Colonic mucosa (tissue), 4 donors: ENCODE measurements at places on chromosomes 7 and 10. TPM values are rescaled to one million over a fixed set of nuclear protein-coding genes. Genes with fewer than 3 reads are reported as not detected.

Gene TAS2R41
- not detected for total RNA-seq

Gene JCAD
- total RNA-seq: 23.5 TPM

Gene PRTFDC1
- 8.1 TPM for total RNA-seq

Gene GARIN1A
- total RNA-seq: 0.89 TPM

Gene ZNF853
- 2.2 TPM for total RNA-seq

GRCh38 chr10:520402-520787 is 169.1 kb downstream of the DIP2C start:
- no peak for DNase-seq

GRCh38 chr10:15789793-15790525 is 70.2 kb upstream of the ITGA8 start:
- DNase-seq: no peak

DNA sequence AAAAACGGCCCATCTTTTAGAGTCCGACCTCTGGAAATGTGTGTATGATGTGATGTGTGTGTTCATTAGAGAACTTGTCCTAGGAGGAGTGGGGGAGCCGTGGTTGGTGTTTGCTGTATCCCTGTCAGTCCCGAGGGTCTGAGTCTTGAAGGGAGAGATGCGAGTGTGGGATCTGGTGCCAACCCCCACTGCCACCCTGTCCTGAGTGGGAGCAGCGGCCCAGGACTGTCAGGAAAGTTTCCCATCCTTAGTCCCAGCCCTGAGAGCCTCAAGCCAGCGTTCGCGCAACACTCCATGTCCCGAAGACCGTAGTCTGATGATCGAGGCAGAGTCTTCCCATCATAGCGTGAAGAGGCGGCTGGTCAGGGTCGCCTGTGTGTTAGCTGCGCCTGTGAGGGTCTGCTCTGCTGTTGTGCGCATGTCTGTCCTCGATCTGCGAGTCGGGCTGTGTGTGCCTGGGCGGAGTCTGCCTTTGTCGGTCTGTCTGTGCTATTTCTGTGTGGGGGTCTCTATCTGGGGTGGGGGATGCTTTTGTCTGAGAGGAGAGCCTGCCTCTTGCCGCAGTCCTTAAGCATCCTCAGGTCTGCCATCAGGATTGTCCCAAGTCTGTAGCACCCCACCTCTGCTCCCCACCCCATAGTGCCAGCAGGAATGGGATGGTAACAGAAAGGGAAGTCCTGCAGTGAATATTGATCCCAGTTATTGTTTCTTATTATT is 514 bp upstream of the CHAT start:
- no peak for DNase-seq

GRCh38 chr10:80458263-80458625 is 4.1 kb downstream of the TSPAN14 start:
- no peak for DNase-seq

GRCh38 chr7:120867932-120868331 is 10.0 kb upstream of the TSPAN12 start:
- DNase-seq: no peak

GRCh38 chr10:23826421-23826820 is 382.5 kb upstream of the KIAA1217 start:
- no peak for DNase-seq

- DNase-seq: no peak
These were observed 220.5 kb downstream of the DNAJB6 start for GRCh38 chr7:157557263-157557662.

- DNase-seq: no peak
These were observed 350.3 kb downstream of the GALNT17 start for GRCh38 chr7:71482284-71482683.

- no peak for DNase-seq
These were observed 28.4 kb upstream of the ITGA8 start for GRCh38 chr10:15748126-15748525.

DNA sequence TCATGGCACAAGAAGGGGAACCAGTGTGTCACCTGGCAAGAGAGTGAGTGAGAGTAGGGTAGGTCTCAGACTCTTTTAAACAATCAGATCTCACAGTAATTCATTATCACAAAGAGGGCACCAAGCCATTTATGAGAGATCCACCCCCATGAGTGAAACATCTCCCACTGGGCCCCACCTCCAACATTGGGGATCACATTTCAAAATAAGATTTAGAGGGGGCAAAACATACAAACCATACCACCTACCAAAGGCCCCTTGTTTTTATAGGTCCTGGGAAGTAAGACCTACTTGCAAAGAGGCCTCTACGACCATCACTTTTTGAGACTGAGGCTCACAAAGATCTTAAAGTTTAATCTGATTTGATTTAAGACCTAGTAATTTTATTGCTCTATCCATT is 134.9 kb downstream of the NRCAM start:
- DNase-seq: no peak

- DNase-seq: no peak
These were observed 129.6 kb downstream of the TNS3 start for GRCh38 chr7:47452295-47452694.

DNA sequence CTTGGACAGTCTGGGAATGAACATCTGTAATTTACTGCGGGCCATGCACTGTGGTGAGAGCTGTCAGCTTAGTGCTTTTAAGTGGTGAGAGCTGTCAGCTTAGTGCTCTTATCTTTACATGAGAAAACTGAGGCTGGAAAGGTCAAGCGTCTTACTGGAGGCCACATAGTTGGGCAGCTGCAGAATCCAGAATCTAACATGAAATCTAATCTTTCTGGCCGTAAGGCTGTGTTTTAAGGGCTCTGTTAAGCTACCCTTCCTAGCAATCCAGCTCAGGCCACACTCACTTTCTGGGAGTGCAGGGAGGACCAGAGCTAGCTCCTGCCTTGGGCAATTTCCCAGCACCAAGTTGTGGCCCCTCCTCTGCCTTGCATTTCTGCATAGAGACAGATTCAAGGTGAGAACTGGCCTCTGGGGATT is 70.2 kb downstream of the SORCS3 start:
- no peak for DNase-seq

- DNase-seq: no peak
These were observed 312.0 kb downstream of the RNLS start for GRCh38 chr10:88270871-88271713.

DNA sequence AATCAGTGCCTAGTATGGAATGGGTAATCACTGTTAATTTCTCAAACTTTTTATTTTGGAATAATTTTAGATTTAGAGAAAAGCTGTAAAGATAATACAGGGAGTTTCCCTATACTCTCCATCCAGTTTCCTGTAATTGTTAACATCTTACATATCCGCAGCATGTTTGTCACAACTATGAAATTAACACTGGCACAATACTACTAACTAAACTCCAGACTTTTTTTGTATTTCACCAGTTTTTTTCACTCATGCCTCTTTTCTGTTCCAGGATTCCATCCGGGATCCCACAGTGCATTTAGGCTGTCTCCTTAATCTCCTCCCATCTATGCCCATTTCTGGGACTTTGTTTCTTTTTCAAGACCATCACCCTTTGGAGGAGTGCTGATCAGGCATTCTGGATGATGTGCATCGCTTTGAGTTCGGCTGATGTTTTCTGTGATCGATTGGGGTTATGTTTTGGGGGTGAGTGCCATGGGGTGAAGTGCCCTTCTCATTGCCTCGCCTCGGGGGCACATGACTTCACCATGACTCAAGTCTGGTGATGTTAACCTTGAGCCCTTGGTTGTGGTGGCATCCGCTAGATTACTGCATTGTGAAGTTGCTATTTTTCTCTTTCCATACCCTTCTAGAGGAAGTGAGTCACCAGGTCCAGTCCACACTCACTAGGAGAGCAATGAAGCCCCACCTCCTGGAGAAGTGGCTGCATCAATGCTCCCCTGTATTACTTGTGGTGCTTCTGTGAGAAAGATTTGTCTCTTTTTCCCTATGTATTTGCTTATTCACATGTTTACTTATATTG is 43.9 kb upstream of the GRB10 start:
- peak; percentile 3 for DNase-seq

- no peak for DNase-seq
These were observed 37.0 kb upstream of the EGR2 start for GRCh38 chr10:62852961-62853702.

DNA sequence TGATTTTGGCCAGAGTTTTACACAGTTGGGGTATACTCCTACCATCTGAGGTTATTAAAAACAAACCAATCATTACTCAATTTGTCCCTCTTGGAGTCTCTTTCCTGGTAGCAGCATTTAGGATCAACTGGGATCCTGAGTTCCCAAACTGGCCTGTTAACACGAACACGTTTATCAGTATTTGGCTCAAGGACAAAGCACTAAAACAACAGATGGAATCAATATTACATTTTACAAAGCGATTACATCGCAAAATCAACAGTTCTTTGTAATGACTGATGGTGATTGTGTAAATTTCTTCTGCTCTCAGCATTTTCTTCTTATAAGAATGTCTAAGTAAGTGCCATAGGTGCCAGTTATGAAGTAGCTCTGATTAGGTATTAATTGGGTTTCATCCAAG is 582.9 kb upstream of the ANKRD30A start:
- no peak for DNase-seq

GRCh38 chr7:21334906-21335305 is 93.0 kb upstream of the SP4 start:
- no peak for DNase-seq

GRCh38 chr7:98788966-98789365 is 80.8 kb downstream of the TMEM130 start:
- DNase-seq: no peak
